D341Med (cell line): ENCODE measurements at places on chromosomes 2 and 18.

DNA sequence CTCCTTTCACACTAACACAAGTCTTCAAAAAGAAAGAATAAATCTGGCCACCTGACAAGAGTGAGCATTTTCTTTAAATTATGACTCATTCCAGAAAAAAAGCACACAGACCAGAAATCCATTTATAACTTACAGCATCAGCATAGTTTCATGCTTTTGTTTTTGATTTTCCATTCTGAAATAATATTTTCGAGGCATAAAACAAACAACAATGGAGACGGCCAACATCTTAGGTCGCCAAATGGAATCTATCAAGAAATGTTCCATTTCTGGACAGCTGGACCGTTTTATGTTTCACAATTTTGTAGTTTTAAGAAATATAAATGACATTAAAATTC is 165.4 kb upstream of the ZFP36L2 start:
- no peak for DNase-seq

- DNase-seq, result peak; percentile 87
Observed at GRCh38 chr18:35949903-35950627, 22.4 kb upstream of the RMP24 start.

DNA sequence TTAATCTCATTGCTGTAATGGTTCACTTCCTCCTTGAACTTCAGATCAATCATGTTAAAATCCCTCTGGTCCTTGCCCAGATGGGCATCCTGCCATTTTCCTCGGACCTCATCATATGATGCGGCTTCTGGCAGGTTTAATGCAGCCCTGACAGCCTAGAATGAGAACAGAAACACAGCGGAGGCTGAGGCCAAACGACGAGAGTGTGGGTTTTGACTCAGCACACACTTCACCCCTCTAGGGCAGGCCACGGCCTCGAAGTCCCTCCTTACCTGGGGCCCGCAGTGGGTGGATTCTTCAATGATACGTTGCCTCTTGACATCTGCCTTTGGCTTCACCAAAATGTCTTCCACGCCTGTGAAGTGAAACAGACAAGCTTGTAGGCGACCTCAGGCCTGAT is 56.8 kb downstream of the POLR1A start:
- DNase-seq, result no peak

DNA sequence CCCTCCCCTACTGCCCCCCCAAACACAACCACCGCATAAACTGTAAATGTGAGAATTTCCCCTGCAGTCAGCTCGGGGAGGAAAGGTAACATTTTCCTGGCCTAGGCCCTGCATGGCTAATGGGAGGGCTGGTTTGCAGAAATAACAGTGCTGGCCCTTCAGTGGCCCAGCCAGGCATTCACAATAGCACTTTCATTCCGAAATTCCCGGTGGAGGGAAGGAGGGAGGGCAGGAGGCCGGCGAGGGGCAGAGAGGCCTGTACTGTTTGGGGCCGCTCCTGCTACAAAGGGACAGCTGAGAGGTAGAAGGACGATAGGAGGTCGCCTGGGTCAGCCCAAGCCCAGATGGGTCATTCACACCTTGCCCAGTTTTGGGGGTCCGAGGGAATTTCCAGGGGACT is 11.3 kb downstream of the CYP26B1 start:
- no peak for DNase-seq

DNA sequence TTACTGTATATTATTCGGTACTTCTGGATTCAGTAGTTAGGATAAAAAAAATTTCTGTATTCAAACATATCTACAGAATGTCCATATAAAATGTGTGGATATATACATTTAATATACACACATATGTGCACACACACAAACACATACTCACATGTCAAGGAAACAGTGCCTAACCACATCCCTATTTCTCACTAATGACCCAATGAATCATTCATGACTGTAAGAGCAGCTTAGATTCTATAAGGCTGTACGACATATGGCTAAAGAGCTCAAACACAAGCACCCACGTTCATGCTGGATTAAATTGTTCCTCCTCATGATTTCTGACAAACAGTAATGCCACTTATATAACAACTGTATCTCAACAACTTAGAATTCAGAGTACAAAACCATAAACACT is 457.3 kb downstream of the ADCYAP1 start:
- no peak for DNase-seq

- no peak for DNase-seq
Observed at GRCh38 chr2:381941-382727, 94.2 kb upstream of the ALKAL2 start.

GRCh38 chr2:88606371-88607030 is 20.8 kb downstream of the EIF2AK3 start:
- DNase-seq, result no peak

- DNase-seq, result no peak
Observed at GRCh38 chr2:120620025-120620793, 115.5 kb upstream of the GLI2 start.

DNA sequence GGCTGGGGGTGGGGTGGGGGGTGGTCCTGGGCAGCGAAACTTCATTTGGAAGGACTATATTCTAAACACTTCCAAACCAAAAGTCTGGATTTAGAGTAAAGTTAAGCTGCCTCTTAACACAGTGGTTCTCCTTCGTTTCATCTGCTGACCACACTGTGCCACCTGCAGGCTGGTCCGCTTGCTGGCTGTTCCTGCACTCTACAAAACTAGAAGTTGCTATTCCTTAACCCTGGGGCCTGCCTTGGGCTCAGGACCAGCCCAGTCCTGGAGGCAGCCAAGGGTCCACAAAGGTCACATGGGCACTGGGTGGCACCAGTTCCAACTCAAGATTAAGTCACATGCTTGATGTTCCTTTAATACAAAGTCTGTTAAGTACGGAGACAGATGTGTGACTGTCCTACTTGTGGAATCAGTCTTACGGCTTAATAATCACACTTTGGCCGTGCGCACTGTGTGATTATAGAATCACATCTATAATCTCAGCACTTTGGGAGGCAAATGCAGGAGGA is 195.4 kb downstream of the FAM210A start:
- DNase-seq, result peak; percentile 75

DNA sequence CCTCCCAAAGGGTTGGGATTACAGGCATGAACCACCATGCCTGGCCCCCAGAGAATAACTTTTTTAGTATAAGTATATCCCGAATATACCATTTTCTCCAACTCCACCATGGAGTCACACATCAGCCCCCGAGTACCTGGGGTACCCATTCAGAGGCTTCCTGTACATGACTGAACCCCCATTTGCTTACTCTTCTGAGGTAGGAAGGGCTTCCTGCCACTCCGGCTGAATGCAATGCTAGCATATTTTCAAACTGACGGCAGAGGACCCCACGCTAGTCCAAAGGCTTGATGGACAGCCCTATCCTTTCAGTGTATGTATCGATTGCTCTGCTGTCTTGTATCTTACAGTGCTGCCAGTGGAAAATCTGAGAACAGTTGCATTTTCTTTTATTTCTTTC is 220.6 kb upstream of the SH3BP4 start:
- DNase-seq, result no peak

- no peak for DNase-seq
Observed at GRCh38 chr2:128536925-128537620, 218.4 kb upstream of the HS6ST1 start.

DNA sequence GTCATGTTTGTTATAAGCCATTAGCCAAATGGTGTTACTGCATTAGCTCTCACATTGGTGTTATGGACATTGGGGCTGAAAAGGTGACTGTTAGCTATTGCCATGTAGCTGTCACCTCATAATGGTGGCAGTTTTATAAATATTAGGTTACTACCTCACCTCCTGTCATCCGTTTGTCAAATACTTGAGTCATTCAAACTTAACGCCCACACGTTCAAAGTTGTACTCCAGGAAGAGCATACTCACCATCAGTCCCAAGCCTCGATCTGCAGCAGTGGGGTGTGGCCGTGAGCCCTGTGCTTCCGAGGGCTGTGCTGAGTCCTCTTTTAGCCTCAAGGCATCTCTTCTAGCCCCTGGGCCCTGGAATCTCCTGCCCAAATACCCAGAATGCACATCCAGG is 87.3 kb downstream of the PDK1 start:
- DNase-seq, result no peak

- DNase-seq, result peak; percentile 40
Observed at GRCh38 chr2:188524519-188525113, 232.9 kb downstream of the GULP1 start.

DNA sequence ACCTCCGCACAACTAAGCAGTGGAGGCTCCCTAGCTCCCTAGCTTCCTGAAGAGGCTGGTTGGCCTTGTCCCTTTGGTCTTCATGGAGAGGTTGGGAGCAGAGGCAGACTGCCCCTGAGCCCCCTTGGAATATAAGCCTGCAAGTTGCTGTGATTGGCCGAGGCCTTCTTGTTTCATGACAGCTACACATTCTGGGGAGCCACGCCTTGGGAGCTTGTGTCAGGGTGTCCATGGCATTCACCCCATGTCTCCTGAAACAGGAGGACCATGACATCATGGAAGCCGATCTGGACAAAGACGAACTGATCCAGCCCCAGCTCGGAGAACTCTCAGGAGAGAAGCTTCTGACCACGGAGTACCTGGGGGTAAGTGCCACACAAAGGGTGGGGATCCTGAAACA is 64.0 kb upstream of the B3GNT7 start:
- DNase-seq, result no peak

- no peak for DNase-seq
Observed at GRCh38 chr2:168312036-168312822, 64.8 kb upstream of the STK39 start.

DNA sequence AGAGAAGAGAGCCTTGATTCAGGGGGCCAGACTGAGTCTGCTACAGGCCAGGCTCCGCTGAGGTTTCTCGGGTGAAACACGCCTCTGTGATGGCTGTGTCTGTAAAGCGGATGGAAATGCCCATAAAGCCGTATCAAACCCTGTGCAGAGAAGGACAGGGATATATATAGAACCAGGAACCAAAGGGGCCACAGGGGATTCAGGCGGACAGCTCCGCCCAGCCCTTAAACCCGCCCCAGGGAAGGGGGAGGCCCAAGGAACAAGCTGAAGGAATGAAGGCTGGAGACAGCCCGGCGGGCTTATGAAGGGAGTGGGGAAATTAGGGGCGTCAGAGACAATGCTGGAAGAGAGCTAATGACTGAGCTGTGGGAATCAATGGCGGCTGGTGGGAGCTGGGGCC is 42.1 kb downstream of the NHEJ1 start:
- DNase-seq, result no peak

DNA sequence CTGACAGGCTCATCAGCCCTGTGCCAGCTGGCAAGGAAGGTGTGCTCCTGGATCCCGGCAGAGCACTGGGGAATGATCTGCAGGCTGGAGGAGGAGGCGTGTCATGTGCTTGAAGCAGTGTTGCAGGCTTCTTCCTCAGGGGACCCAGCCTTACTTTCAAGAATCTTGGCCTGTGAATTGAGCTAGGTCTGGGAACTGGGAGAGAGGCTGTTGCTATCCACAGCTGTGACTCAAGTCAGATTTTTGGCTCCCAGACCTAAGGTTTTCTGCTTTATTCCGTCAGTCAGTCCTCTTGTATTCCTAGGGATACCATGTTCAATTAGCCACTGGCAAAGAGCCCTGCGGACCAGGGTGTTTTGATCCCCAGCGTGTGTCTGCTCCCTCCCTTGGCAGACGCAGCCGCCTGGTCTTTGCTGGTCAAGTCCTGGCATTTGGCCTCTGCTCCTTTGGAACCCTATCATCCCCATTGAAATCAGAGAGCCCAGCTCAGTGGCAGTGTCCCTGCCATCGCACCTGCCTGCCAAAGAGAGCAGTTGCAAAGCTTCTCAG is 32.4 kb downstream of the ASB1 start:
- DNase-seq, result no peak

GRCh38 chr2:152363936-152364335 is 29.0 kb downstream of the FMNL2 start:
- no peak for DNase-seq

DNA sequence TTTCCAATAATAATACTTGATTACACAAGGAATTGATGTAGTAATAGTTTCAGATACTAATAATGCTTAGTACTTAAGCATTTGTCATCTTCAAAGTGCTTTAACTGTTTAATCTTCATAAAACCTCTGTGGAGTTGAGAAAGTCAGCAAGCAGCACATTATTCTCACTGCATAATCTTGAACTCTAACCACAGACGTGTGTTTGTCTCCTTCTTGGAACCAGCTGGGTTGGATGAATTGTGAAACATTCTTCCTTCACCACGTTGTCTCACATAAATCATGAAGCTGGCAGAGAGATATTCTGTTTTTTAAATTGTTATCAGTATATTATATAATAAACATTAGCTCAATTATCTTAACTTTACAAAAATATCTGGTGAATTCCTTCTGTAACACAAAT is 55.1 kb upstream of the LDAH start:
- DNase-seq, result no peak

- DNase-seq, result no peak
Observed at GRCh38 chr2:6750411-6751158, 115.1 kb downstream of the CMPK2 start.

- DNase-seq, result no peak
Observed at GRCh38 chr2:20558391-20559150, 92.3 kb downstream of the HS1BP3 start.

DNA sequence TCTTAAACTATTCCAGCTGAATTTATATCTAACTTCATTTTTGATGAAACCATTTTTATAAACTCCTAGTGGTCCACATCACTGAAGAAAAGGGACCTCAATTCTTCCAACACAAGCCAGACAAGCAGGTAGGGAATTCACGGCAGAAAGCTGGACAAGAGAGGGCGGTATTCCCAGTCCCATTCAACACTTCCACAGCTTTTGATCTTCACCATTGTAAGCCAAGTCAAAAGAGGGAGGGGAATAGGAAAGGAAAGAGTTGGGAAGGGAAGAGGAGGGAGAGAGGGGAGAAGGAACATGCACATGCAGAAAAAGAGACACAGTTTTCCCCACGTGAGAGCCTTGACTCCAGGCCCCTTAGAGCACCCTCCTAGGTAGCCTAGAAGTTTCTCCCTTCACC is 77.4 kb downstream of the CCBE1 start:
- DNase-seq, result no peak

- DNase-seq, result no peak
Observed at GRCh38 chr2:150557020-150557600, 69.6 kb upstream of the RND3 start.

GRCh38 chr2:31997653-31998052 is 13.2 kb downstream of the MEMO1 start:
- DNase-seq, result no peak

DNA sequence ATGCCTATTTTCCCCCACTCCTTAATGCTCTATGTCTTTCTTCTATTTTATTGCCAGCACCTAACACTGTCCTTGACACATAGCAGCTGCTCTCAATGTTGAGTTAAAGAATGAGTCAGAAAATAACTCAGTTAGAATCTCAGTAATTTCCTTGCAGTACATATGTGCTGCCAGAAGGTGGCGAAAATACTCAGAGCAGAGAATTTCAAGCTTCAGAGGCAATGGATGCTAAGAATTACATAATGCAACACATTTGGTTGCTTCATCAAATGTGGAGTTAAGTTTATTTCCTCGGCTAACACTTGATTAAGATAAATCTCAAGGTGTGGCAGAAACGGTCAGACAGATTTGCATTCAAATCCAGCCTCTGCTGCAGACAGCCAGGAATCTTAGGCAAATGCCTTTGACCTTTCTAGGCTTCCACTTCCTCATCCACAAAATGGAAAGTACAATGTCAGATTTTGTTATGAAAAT is 105.6 kb downstream of the VSNL1 start:
- DNase-seq, result no peak

- DNase-seq, result no peak
Observed at GRCh38 chr2:196341277-196341841, 170.0 kb upstream of the STK17B start.
